Foreskin keratinocyte (primary cell): ENCODE measurements at places on chromosomes 12 and 14.
A peak's percentile ranks its signal among the peaks of the same experiment; 100 is the strongest.

DNA sequence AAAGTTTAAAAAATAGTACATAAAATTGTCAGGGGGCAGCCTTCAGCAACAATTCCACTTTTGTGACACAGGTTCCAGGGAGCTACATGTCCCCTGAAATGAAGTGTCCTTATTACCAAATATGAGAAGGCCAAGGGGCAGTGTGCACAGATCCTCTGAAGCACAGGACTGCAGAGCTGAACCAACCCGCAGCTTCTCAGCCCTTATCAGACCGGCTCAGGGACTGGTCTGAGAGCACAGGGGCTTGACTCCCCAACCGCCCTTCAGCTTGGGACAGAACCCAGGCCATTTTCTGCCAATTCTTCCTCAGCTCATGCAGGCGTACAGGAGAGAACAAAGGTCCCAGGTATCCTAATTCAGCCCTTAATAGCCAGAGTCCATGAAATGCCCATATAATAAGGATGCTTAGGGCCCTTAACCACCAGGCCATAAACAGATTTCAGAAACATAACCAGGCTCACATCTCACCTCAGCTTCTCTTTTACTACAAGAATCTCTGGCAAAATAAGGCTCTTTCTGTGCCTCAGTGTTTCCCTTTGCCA is 221.3 kb downstream of the ANO2 start:
- DNase-seq, result no peak

GRCh38 chr14:23062002-23062401 is 4.7 kb upstream of the CDH24 start:
- peak; percentile 94 for DNase-seq

- no peak for DNase-seq
Measured at GRCh38 chr14:54771411-54772027, 131.1 kb downstream of the GCH1 start.

- no peak for DNase-seq
Measured at GRCh38 chr12:124631681-124632256, 64.4 kb upstream of the NCOR2 start.

GRCh38 chr14:51805541-51805940 is 54.9 kb upstream of the GNG2 start:
- no peak for DNase-seq

DNA sequence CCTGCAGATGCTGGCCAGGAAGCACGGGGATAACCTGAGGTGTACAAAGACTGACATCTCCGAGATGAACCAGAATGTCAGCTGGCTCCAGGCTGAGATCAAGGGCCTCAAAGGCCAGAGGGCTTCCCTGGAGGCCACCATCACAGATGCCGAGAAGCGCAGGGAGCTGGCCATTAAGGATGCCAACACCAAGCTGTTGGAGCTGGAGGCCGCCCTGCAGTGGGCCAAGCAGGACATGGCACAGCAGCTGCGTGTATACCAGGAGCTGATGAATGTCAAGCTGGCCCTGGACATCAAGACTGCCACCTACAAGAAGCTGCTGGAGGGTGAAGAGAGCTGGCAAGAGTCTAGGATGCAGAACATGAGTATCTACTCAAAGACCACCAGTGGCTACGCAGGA is 380.0 kb upstream of the USP15 start:
- DNase-seq, result no peak

DNA sequence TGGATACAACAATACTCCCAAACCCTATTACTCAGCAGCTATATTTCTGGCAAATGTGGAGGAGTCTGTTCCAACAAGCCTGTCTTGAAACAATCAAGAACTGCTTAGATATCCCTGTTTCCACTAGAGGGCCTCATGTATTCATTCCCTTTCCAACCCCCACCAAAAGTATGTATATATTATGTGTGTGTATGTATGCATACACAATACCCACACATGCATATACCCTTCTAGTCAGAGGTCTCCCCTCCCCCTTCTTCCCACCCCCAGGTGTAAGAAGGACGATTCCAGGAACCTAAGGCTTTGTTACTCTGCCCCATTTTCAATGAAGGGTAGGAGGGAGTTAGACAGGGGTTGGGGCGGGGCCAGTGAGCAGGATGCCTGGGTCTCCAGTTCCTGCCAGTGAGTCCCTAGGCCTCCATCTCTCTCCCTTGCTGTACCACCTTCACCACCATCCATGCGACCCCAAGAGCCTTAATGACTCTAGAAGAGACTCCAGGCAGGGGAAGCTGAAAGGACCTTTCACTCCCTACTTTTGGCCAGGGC is at the start of gene DGKA:
TSS of gene DGKA (plus strand) at position 392 of the 546 bp plus-strand sequence. CDS start 5,342 bp downstream, outside the sequence.
- peak; percentile 91 for DNase-seq

DNA sequence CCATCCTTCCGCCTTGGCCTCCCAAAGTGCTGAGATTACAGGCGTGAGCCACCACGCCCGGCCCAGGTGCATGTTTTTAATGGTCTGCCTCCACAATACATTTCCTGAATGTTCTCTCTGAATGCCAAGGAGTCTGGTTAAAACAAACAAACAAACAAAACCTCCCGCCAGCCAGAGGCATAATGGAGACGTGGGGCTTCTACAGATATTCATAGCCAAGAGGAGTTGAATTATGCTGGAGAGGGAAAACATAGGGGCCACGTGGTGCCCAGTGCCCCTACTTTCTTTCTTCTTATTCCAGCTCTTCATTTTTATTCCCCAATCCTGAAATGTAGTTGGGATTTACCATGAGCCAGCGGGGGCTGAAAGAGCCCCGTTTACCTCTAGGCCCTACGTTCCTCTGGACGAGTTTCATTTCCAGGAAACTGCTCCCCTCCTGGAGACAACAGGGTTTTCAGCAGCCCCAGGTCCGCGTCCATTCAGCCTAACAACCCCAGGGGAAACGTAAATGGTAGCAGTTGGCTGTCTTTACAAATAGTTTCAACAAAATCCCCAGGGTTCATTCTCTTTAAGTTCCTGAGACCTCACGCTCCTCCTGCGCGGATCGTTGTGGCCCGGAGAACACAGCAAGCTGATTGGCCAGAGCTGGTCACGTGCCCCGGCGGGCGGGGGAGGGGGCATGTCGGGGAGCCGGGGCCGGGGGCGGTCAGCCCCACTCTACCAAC is 108.5 kb upstream of the ESRRB start:
- peak; percentile 13 for DNase-seq

GRCh38 chr14:69712599-69713088 is 54.3 kb upstream of the SRSF5 start:
- no peak for DNase-seq

DNA sequence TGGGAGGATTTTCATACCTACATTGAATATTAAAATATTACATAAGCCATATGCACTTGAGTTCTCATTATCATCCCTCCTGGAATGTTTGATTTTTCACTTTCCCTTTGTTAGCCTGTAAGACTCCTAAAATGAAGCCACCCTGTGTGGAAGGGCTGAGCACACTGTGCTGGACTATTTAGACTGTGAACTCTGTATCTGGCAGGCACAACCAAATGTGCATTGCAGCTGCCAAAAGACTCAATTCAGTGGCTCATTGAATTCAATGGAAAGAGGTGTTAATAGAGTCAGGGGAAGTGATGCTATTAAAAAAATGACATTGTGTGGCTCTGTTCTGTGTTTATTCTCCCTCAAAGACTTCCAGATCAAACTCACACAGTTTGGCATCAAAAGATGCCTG is 111.1 kb downstream of the SMOC1 start:
- DNase-seq, result no peak

DNA sequence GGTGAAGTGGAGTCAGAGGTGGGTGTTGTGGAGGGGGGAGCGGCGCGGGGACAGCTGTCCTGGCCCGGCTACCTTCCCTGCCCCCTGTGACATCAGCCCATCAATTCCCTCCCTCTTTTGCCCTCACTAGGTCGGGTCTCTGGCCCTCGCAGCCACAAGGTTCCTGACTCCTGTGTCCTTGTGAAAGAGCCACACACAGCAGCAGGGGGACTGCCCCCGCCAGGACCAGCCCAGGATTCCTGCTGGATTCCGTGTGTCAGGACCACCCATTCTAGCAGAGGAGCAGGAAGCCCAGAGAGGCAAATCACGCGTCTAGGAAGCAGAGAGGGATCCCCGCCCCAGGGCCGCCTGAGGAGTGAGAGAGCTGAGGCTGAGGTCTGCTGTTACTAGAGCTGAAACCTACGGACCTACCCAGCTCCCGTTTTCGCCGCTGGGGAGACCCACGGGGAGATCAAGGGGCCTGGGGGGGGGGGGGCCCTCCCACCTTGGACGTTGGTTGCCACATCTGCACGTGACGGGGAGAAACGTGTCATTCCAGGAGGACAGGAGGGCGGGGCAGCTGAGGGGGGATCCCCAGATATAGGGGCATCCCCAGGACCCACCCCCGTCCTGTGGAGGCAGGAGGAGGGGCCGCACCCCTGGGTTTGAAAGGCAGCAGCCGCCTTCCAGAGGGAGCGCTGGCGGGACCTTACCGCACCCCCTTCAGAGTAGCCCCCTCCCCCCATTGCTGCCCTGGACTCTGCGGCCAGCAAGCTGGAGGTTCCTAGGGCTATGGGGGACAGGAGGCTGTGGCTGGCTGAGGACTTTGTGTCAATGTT is 12.5 kb upstream of the INF2 start:
- no peak for DNase-seq

GRCh38 chr12:12784911-12785814 is at the start of gene APOLD1:
TSS of gene APOLD1 (plus strand) at chr12:12785659. CDS start at chr12:12785692, 33 bp downstream.
- no peak for DNase-seq

DNA sequence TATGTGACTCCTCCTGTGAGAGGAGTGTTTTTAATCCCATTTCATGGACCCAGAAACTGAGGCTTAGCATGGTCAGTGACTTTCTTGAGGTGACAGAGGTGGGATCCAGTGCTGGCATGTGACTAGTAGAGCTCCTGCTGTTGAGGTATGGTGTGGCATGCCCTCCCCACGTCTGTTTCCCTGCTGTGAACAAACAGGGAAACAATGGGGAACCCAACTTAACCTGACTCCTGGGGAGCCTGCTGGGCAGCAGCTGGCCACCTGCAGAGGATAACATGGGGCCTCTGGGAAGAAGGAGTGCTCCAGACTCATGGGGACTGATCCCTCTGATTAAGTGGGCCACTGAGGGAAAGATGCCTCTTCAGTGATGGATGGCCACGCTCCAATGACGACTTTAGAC is 114.0 kb downstream of the BEGAIN start:
- DNase-seq, result no peak

DNA sequence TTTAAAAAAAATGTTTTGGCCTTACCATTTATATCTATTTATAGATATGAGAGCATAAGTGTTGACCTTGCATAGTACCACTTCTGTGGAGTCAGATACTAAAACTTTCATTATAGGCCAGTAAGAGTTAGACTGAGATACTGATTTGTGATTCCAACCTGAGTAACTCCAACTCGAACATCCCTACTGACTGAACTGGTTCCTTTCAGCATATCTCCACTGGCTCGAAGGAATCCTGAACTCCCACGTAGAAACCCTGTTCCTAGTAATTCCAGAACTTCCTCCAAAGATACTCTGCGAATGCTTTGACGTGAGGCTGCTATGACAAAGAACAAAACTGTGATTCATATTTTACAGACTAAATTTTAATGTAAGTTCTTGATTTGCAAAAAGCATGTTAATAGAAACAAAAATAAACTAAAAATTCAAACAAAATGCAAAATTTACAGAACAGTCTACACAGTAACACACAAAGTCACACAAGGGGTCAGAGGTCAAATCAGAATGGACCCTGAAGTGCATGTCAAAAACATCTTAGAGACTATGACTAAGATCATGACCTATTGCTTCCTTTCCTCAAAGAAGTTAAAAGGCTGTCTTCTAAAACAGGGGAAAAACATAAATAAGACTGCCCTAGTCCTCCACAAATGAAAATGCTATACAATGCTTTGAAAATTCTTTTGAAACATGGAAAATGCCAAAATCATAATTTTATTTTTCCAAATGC is 31.5 kb downstream of the HEATR5A start:
- DNase-seq, result no peak

- DNase-seq, result no peak
Measured at GRCh38 chr12:19597167-19598026, 158.1 kb downstream of the AEBP2 start.

- no peak for DNase-seq
Measured at GRCh38 chr12:114316076-114316475, 89.9 kb downstream of the TBX5 start.

GRCh38 chr12:131471271-131471905 is 239.5 kb upstream of the SFSWAP start:
- DNase-seq, result no peak

- no peak for DNase-seq
Measured at GRCh38 chr14:104199266-104199895, 61.0 kb downstream of the KIF26A start.

- no peak for DNase-seq
Measured at GRCh38 chr14:55580470-55581341, 699 bp downstream of the KTN1 start.

- DNase-seq, result peak; percentile 76
Measured at GRCh38 chr12:63915105-63915800, 70.8 kb downstream of the SRGAP1 start.

- no peak for DNase-seq
Measured at GRCh38 chr14:53621433-53621832, 335.2 kb downstream of the BMP4 start.

DNA sequence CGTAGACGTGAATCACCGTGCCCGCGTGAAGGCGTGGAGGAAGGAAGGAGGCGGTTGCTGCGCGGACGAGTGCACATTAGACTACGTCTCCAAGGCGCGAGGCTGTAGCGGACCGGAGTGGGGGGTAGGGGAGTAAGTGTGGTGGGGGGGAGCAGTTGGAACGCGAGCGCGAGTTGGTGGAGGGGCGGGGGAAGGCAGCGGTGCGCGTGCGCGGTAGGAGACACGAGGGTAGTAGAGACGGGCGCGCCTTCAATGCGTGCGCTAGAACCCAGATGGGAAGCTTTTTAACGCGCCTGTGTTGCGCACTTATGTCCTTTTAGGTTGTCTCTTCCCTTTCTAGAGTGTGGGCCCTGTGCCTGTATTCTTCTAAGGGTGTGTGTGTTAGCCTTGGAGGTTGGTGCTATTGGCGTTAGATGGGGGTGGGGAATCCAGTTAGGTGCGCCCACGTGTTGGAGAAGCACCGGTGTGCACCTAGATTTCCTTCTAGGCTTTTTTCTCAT is 604 bp downstream of the EIF4B start:
- peak; percentile 71 for DNase-seq

- DNase-seq, result peak; percentile 9
Measured at GRCh38 chr14:64880221-64881121, 764 bp upstream of the SPTB start.

DNA sequence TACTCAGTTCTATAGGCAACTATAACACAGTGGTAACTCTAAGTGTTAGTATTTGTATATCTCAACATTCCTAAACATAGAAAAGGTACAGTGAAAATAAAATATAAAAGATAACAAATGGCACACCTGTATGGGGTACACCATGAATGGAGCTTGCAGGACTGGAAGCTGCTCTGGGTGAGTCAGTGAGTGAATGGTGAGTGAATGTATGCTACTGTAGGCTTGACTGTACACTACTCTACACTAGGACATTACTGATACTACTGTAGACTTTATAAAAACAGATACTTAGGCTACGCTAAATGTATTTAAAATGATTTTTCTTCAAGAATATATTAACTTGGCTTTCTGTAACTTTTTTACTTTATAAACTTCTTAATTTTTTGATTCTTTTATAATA is 25.5 kb downstream of the TEAD4 start:
- DNase-seq, result no peak
